ENCODE measurements at places on chromosomes 7 and 10. TPM values are rescaled to one million over a fixed set of nuclear protein-coding genes. Genes with fewer than 3 reads are reported as not detected.

GRCh38 chr10:30447125-30447799 lies 13.3 kb downstream of the MAP3K8 start:
- DNase-seq = no peak

Gene NSUN5
- total RNA-seq = 7.8 TPM

- no peak for DNase-seq
Observed at GRCh38 chr10:106793617-106794016, 370.9 kb downstream of the SORCS1 start.

GRCh38 chr7:116812860-116813259 lies 49.5 kb upstream of the CAPZA2 start:
- no peak for DNase-seq

Gene RTKN2
- 0.49 TPM for total RNA-seq

Gene ARID5B
- 17.0 TPM for total RNA-seq

DNA sequence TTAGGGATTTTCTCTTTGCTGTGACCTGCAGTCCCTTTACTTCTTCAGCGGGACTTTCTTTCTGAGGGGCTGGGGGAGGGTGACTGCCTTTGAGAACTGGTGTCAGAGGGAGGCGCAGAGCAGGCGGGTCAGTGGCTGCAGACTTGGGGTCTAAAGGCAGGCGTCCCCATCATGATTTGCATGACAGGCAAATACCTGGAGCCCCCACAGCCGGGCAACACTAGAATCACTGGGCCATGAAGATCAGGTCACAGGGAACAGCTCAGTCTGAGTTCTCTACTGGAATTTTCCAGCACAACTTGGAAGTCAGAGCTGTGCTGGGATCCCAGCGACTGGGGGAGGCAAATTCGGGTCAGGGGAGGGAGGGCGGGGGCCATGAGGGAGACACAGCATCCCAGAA lies 29.2 kb upstream of the PITRM1 start:
- no peak for DNase-seq

DNA sequence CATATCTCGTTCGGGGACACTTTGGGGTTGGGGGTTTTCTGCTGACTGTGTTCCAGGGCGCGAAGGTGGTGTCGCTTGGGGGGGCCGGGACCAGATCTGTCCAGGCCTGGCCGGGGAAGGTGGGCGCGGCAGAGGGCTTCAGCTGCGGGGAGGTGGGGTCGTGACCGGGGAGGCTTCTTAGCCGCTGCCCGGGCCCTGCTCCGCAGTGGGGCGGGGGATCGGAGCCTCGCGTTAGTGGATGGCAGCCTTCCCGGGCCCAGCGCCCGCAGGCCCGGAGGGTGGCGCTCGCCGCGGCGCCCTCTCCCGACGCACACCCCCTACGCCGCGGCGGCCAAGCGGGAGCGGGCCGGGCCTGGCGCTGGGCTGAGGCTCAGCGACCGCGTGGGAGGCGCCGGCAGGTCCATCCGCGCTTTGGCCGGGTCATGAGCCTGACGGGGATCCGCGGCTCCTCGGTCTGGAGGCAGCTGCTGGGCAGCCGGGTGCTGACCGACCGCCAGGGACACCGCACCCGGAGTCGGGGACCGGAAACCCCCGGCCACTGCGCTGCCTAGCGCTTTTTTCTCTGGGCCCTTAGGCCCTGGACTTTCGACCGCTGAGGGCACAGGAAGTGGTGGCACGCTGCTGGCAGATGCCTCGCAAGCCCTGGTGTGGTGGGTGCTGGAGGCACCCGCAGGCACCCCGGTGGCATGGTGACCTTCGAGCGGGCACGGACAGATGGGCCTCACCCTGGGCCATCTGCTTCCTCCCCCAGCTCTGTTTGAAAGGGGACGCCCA lies 1.2 kb downstream of the AGAP3 start:
- DNase-seq = no peak

Gene STYXL1
- total RNA-seq = 31.1 TPM

GRCh38 chr10:121332829-121333765 lies 265.1 kb downstream of the FGFR2 start:
- DNase-seq = no peak

Gene KAZALD1
- total RNA-seq = 1.1 TPM

Gene SH2D4B
- total RNA-seq = under 0.01 TPM

DNA sequence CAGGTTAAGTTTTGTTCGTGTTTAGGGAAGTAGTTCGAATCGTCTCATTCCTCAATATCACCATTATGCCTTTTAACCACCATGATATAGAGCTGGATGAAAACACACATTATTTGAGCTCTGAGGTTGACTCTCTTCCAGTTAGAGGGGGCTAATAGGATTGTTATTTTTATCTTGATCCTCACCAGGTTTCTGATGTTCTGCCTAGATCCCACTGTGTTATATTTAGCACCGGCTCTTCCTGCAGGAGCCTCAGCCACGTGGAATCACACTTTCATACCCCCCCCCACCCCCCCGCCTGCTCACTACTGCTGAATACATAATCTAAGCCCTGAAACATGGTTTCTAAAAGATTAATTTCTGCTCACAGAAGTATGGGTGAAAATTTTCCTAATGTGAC lies 88.3 kb downstream of the NRCAM start:
- no peak for DNase-seq

Gene AOC1
- total RNA-seq = not detected

Gene HTR5A
- total RNA-seq = not detected

- no peak for DNase-seq
Observed at GRCh38 chr10:34080485-34081346, 734.4 kb downstream of the PARD3 start.

- no peak for DNase-seq
Observed at GRCh38 chr7:156155988-156156733, 343.9 kb upstream of the SHH start.

DNA sequence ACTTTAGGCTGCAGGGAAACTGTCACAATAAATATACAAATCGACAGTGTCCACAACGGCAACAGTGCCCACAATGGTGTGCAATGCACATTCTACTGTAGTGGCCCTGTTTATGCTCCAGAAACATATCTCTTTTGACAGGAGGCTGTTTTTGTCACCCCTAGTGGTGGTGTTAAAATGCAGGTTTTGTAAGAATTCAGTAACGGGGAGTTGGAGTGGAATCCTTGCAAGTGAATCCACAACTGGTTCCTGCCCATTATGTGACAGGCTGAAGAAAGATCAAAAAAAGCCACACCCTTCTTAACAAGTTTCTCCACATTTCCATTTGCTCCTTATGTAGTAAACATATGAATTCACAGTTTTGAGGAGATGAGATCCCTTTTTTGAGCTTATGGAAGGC lies 58.5 kb downstream of the BEND7 start:
- no peak for DNase-seq

DNA sequence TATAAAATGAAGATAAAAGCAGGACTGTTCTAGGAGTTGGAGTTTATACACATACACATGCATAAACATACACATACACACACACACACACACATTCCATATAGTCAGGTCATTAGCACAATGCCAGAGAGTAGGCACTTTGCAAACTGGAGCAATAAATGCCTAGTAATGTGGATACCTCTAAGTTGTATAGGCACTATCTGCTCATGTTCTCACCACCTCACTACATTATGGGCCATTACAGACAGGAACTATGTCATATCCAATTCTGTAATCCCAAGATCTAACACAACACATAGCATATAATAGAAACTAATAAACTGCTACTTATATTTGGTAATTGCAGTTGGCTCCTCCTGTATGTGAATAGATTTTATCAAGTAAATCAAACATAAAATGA lies 115.6 kb downstream of the GRM8 start:
- DNase-seq = no peak

DNA sequence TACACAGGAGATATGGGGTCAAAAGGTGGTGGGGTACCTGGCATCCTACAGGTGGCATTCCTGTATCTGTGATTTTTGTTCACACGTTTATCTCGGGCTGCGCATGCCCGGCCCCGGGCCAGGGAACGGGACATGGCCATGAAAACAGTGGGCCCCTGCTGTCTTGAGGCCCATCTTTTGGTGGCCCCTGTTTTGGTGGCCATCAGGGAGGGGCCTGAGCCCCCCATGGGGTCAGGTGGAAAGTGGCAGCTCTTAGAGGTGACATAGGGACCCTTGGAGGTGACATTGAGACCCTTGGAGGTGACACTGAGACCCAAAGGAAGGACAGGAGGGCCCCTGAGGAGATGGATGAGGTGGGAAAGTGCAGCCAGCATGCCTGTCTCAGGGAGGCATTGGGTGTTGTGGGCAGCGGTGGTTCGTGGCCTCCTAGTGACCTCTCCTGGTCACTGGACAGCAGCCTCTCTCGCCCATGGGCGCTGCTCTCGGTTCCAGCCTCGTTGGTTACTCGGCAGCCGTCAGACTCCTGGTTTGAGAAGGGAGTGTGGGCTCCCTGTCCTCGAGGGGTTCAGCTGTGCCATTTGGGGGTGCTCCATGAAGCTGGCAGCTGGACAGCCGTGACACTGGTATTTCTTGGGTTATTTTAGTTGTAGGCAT lies 39.9 kb downstream of the INPP5A start:
- DNase-seq = no peak

Gene WBP1L
- 46.8 TPM for total RNA-seq

DNA sequence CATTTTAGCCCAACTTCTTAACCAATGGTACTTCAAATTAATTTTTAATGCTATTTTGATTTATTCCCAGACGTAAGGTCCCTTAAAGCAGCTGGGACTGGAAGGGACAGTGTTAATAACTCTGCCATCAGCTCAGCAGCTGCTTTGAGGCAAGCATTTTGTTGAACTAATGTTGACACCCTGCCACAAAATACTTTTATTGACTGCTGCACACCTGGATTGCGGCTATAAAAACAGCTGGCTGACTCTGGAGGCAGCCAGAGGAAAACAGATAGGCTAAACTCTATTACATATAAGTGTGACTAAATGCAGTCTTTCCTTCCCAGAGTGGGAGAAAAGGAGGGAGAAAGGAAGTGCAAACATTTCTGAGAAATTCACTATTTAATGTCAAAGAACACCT lies 77.6 kb downstream of the ETV1 start:
- no peak for DNase-seq
